Placental pericyte (primary cell): ENCODE measurements at places on chromosomes 12 and 14. TPM values are rescaled to one million over a fixed set of nuclear protein-coding genes. Genes with fewer than 3 reads are reported as not detected.

Gene DEPDC4
- 1.1 and 2.4 TPM in 2 replicates for total RNA-seq

Gene RIPK3
- not detected in 2 replicates for total RNA-seq

Gene KRT78
- not detected in 2 replicates for total RNA-seq

Gene VPS33A
- total RNA-seq = 28.6 and 33.3 TPM in 2 replicates

Gene PSME1
- 51.5 and 134 TPM in 2 replicates for total RNA-seq

Gene RDH12
- total RNA-seq = under 0.01 TPM in 1 of 2 replicates, not detected in the other
